Cerebellar cortex (tissue), 1 donor: ENCODE measurements at places on chromosomes 1 and 21.
A peak's percentile ranks its signal among the peaks of the same experiment; 100 is the strongest.

GRCh38 chr1:168719306-168720111, 9.5 kb downstream of the DPT start:
- no peak for DNase-seq

- no peak for DNase-seq
These were observed 6.4 kb upstream of the LORICRIN start for GRCh38 chr1:153253076-153253475.

GRCh38 chr1:226799634-226800281, 60.7 kb upstream of the ITPKB start:
- DNase-seq: no peak

DNA sequence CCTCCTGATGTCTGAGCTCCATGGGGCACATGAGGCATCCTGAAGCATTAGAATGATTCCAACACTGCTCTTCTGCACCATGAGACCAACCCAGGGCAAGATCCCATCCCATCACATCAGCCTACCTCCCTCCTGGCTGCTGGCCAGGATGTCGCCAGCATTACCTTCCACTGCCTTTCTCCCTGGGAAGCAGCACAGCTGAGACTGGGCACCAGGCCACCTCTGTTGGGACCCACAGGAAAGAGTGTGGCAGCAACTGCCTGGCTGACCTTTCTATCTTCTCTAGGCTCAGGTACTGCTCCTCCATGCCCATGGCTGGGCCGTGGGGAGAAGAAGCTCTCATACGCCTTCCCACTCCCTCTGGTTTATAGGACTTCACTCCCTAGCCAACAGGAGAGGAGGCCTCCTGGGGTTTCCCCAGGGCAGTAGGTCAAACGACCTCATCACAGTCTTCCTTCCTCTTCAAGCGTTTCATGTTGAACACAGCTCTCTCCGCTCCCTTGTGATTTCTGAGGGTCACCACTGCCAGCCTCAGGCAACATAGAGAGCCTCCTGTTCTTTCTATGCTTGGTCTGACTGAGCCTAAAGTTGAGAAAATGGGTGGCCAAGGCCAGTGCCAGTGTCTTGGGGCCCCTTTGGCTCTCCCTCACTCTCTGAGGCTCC, 11.1 kb upstream of the RASSF5 start:
- no peak for DNase-seq

- no peak for DNase-seq
These were observed 67.9 kb upstream of the ZNF326 start for GRCh38 chr1:89927049-89927448.

DNA sequence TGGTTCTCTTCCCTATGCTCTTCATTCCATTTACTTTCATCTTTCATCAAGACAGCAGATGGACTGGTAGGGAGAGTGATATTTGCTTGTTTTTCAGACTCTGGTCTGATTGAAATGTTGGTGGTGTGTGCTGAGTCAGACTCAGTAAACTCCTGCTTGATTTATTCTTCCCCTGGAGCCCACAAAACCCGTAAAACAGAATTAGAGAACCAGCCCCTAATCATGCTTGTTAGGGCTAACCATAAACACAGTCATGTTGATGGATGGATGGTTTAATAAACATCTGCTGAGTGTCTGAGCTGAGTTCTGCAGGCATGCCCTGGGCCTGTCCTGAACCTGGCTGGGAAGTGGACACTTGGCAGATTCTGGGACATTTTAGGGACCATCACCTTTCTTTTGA, 24.8 kb downstream of the NOS1AP start:
- DNase-seq: no peak

DNA sequence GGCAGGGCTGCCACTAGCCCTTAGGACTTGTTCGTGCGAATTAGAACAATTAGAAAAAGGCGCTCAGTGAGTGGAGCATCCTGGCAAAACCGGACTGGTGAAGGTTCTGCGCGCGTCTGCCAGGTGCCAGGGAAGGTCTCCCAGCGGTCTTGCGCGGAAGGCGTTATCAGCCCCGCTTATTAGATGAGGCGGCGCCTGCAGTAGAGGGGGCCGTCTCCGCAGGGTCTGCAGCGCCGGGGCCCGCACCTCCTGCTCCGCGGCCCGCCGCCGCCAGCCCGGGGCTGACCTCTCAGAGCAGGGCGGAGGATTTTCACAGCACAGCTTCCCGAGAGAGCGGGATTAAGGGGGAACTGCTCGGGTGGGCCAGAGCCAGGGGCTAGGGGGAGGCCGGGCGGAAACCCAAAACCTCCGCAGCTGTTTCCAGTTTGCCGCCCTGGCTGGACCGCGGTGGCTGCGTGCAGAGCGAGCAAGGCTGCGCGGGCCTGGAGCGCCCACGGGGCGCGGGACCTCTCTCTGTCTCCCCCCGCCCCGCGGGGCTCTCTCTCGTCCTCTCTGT, 155.2 kb downstream of the FOXD2 start:
- DNase-seq: no peak

- peak; percentile 86 for DNase-seq
These were observed 9.0 kb downstream of the LGR6 start for GRCh38 chr1:202202500-202203168.

GRCh38 chr1:12309783-12310742, 80.2 kb downstream of the VPS13D start:
- DNase-seq: no peak

GRCh38 chr1:205354259-205355074, 2.3 kb downstream of the KLHDC8A start:
- peak; percentile 83 for DNase-seq

GRCh38 chr1:169161496-169162194, 55.2 kb downstream of the ATP1B1 start:
- no peak for DNase-seq
